Renal cortex interstitium (tissue), 15 donors: ENCODE measurements at places on chromosomes 4 and X. TPM values are rescaled to one million over a fixed set of nuclear protein-coding genes. Genes with fewer than 3 reads are reported as not detected.

DNA sequence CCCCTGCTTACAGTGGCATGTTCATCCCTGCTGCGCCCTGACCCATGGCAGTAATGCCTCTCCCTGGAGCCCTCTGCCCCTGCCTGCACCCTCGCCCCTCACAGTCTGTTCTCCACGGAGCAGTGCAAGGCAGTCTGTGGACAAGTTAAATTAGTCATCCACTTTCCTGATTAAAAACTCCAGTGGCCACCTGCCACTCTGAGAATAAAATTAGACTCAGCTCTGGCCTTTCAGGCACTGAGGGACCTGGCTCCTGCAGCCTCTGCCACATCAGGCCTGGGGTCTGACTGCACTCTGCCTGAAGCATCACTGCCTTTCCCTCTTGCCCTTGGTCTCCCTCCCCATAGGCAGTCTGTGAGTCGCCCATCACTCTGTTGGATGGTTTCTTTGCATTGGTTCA is 53.6 kb downstream of the GRK4 start:
- DNase-seq = no peak

- no peak for DNase-seq
These were observed 173.0 kb downstream of the RBM46 start for GRCh38 chr4:154954117-154954516.

Gene MAGEA9B
- not detected for polyA plus RNA-seq

GRCh38 chr4:126547352-126547751 is 1085.4 kb upstream of the INTU start:
- DNase-seq = no peak

GRCh38 chr4:145939441-145939750 is 773 bp upstream of the ZNF827 start:
- DNase-seq = no peak

Gene SSX4
- not detected for polyA plus RNA-seq

Gene UGT2B10
- polyA plus RNA-seq = not detected

Gene GAGE2A
- not detected for polyA plus RNA-seq

- no peak for DNase-seq
These were observed 2.7 kb downstream of the ABCD1 start for GRCh38 chrX:153727123-153727931.
